ENCODE measurements at places on chromosomes 6 and 20.

DNA sequence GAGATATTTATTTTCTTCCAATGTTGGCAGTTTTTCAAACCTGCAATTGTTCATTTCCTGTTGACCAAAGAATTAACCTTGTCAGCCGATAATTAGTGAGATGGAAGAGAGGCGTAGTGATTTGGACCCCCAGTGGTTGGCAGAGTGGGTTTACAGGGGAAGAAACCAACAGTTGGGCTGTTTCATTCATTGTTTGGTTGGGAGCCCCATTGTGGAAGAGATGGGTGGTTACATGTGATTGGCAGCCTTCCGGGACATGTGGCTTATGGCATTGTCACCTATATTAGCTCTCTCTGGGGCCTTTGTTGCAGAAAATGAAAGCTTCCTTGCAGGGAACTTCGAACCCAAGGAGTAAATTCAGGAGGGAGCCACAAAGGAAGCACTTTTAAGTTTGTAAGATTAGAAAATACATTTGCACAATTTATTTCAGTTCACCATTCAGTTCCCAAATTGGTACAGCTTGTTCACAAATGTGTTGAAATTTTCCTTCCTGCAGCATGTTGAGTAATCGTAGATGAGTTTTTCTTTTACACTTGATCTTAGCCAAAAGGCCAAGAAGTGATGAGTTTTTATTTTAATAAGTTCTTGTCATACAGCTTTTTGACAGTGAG lies 50.3 kb upstream of the CDKAL1 start:
- no peak for DNase-seq

- DNase-seq, result no peak
Observed at GRCh38 chr20:46306743-46307138, 1.6 kb downstream of the CDH22 start.

GRCh38 chr6:43247114-43247999 lies 4.1 kb downstream of the TTBK1 start:
- peak; percentile 58 for DNase-seq

DNA sequence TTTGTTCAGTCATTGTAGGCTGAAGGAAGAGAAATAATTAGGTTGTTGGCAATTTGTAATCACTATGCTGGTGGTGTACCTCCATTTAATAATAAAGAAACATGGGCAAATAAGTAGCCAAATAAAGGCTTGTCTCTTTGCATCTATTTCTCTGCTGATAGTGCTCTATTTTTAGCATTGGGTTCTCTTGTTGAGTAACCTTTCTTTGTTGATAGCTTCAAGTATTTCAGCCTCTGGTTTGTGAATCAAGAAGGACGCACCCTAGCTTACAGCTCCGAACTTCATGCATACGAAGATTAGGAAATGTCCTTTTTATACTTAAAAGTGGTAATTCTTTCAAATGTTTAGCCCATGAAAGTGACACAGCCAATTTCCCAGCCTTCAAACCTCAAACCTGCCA lies 2.6 kb downstream of the PPP1R14C start:
- no peak for DNase-seq

GRCh38 chr6:157376706-157377230 lies 4.2 kb upstream of the ZDHHC14 start:
- DNase-seq, result no peak

- DNase-seq, result peak; percentile 90
Observed at GRCh38 chr6:31197559-31198305, 27.2 kb upstream of the POU5F1 start.

DNA sequence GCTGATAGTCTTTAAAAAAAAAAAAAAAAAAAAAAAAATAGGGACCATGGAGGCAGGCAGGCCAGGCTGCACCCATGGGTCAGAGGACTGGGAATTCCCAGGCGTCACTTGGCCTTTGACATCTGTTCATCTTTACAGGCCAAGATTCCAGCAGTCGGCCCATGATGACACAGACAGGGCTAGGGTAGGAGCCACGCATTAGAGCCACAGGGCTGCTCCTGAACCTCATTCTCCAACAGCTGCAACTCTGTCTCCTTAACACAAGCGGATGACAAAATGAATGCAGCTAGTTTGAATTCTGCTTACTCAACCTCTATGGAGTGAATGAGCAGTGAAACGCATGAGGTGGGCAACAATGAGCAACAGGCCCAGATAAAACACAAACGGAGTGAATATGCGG lies 126.4 kb downstream of the LY86 start:
- no peak for DNase-seq

GRCh38 chr6:17178754-17179529 lies 77.1 kb downstream of the STMND1 start:
- no peak for DNase-seq

DNA sequence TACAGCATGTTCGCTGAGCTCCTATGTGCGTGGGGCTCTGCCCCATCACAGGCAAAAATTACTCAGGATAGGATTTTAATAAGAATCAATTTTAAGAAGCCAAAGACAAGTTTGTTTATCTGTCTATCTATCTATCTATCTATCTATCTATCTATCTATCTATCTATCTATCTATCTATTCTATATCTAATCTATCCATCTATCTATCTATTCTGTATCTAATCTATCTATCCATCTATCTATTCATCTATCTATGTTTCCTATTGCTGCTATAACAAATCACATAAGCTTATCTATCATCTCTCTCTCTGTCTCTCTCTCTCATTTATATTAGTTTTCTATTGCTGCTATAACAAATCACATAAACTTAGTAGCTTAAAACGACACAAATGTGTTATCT lies 1.7 kb downstream of the ARHGAP40 start:
- DNase-seq, result no peak

DNA sequence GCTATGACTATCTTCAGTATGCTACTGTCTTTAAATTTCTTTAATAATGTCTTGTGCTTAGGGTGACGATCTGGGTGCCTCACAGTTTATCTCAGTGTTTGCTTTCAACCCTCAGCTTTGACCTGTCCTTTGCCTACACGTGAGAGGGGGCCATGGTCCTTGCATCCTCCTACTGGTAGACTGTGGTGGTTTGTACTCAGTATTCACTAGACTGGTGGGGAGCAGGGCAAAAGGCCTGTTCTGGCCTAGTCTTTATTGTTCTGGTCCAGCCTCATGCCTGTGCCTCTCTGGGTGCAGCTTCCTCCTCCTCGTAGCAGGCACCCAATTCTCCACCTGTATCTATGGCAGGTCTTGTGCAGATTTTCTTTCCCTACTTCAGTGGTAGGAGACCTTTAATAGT lies 354.9 kb downstream of the CD109 start:
- no peak for DNase-seq

- no peak for DNase-seq
Observed at GRCh38 chr20:9397928-9398327, 116.5 kb upstream of the LAMP5 start.

GRCh38 chr20:8756410-8756809 lies 312.5 kb upstream of the PLCB4 start:
- DNase-seq, result peak; percentile 60

DNA sequence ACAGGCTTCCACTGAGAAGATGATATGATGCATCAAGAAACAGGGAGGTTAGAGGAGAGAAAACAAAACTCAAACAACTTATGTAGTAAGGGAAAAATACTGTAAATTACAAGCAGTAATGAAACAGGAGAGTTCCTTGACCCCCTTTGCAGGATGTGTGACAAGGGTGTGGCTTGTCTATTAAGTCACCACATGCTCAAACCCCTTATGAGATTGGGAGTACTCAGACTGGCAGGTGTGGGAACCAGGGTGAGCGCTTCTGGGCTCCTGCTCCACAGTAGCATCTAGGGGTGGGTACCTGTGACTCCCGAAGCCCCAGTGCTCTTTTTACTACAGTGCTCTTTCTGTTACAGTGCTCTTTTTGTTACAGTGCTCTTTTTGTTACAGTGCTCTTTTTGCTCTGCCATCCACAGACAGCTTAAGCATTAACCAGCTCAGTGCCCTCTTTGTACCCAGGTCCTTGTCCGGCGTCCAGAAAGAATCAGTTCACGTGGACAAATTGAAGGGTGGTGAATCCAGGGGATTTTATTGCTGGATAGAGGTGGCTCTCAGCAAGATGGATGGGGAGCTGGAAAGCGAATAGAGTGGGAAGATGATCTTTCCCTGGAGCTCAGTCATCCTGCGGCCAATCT lies 28.7 kb downstream of the OLIG3 start:
- DNase-seq, result no peak

- DNase-seq, result peak; percentile 54
Observed at GRCh38 chr6:149235130-149235561, 82.4 kb upstream of the TAB2 start.

DNA sequence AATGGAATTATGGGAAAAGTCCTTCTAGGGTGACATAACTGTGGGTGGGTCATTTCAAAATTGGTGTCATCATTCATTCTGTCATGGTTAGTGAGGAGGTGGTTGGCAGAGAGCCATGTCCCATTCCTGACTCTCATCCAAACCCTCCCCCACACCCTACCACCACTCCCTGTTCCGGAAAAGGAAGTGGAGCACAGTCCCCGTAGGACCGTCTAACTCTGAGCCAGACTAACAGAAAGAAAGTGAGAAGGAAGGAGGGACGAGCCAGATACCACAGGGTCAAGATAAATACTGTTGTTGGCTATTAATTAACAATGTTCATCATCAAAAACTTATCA lies 4.8 kb downstream of the TRIM10 start:
- peak; percentile 49 for DNase-seq

DNA sequence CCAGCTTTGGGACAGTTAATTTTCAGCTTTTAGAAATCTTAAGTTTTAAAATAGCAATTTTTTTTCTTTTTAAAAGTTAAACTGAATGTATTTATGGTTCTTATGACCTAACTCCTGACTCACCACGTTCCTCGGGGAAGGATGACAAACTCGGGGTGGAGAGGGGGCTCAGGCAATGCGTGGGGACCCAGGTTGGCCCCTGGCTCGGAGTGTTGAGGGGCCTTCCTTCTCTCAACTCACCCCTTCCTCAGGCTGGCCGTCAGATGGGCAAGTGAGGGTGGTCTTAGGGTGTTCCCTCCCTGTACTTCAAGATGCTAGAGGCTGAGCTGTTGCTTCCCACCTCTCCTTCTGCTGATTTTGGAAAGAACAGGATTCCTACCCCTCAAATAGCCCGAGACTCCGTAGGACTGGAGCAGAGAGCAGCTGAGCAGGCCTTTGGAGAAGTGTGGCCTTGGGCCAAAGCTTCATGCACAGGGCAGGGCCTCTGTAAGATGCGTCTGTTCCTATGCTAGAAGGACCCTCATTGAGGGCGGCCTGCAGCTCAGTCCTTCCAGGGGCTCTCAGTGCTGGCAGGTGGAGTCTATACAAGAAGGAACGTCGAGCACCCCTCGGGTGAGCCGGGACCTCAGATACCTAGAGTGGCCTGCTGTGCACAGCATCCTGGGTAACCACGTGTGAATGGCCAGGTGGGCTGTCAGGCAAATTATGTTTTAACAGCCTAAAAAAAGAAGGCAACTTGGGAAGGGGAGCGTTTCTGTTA lies 79.3 kb downstream of the TCP11 start:
- no peak for DNase-seq

- DNase-seq, result no peak
Observed at GRCh38 chr6:158816329-158816728, 2.8 kb downstream of the EZR start.
